Calu3 (cell line): ENCODE measurements at places on chromosomes 5 and 9. TPM values are rescaled to one million over a fixed set of nuclear protein-coding genes. Genes with fewer than 3 reads are reported as not detected.

Gene TAF11L9
- total RNA-seq, result not detected in 2 replicates

Gene OR2K2
- not detected in 2 replicates for total RNA-seq

Gene GFI1B
- not detected in 2 replicates for total RNA-seq

Gene STING1
- total RNA-seq, result 34.1 and 79.6 TPM in 2 replicates

Gene KIAA1958
- 10.5 and 13.0 TPM in 2 replicates for total RNA-seq

Gene ACTBL2
- 0.42 and 0.45 TPM in 2 replicates for total RNA-seq

Gene PHF2
- total RNA-seq, result 12.5 and 13.9 TPM in 2 replicates

Gene IL7R
- 0.19 and 0.20 TPM in 2 replicates for total RNA-seq

Gene CCDC180
- 3.0 and 6.3 TPM in 2 replicates for total RNA-seq

Gene ZNF782
- 4.7 and 4.8 TPM in 2 replicates for total RNA-seq

Gene HAPLN1
- not detected in 2 replicates for total RNA-seq

Gene ZNF462
- total RNA-seq, result 37.3 and 48.0 TPM in 2 replicates

Gene MED27
- total RNA-seq, result 17.0 and 19.3 TPM in 2 replicates

Gene TEK
- not detected in 2 replicates for total RNA-seq

Gene TERT
- total RNA-seq, result 2.1 and 2.3 TPM in 2 replicates

Gene ANKRD31
- total RNA-seq, result 1.5 and 1.7 TPM in 2 replicates

Gene SLC6A7
- not detected in 2 replicates for total RNA-seq

Gene ZNF454
- total RNA-seq, result not detected in 2 replicates

Gene SH3GL2
- total RNA-seq, result 1.1 and 1.5 TPM in 2 replicates

Gene THBS4
- 0.52 and 1.3 TPM in 2 replicates for total RNA-seq

Gene STK10
- total RNA-seq, result 27.4 and 32.1 TPM in 2 replicates

Gene LHX3
- total RNA-seq, result not detected in 2 replicates

Gene LPAR1
- 6.3 and 7.1 TPM in 2 replicates for total RNA-seq

Gene SLC28A3
- total RNA-seq, result 10.7 and 18.3 TPM in 2 replicates

Gene TXN
- total RNA-seq, result 278 and 286 TPM in 2 replicates

Gene RNF208
- total RNA-seq, result 10.1 and 14.2 TPM in 2 replicates
